ENCODE measurements at places on chromosomes 7 and 10. TPM values are rescaled to one million over a fixed set of nuclear protein-coding genes. Genes with fewer than 3 reads are reported as not detected.

- DNase-seq: no peak
Observed at GRCh38 chr7:124155432-124156022, 122.7 kb upstream of the TMEM229A start.

GRCh38 chr7:144524271-144524670 is 120.8 kb upstream of the NOBOX start:
- no peak for DNase-seq

DNA sequence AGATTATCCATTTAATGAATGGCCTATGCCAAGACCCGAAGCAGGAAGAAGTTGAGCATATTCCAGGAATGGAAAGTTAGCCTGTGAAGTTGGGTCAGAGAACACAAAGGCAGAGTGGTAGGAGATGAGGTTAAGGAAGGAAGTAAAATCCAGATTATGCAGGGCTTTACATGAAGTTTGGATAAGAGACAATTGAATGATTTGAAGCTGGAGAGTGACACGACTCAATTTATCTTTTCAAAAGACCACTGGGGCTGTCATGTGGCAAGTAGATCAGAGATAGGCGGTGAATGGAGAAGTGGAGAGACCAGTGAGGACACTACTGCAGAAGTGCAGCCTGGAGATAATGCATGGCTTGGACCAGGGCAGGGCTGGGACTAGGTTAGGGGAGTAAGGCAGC is 7.2 kb upstream of the CNOT4 start:
- no peak for DNase-seq

GRCh38 chr7:4934419-4935025 is 24.5 kb downstream of the MMD2 start:
- DNase-seq: no peak

Gene CPA2
- 1.0 TPM for total RNA-seq
